ENCODE measurements at places on chromosomes 5 and 9.

- DNase-seq, result no peak
Measured at GRCh38 chr9:133518200-133518599, 6.6 kb downstream of the MYMK start.

DNA sequence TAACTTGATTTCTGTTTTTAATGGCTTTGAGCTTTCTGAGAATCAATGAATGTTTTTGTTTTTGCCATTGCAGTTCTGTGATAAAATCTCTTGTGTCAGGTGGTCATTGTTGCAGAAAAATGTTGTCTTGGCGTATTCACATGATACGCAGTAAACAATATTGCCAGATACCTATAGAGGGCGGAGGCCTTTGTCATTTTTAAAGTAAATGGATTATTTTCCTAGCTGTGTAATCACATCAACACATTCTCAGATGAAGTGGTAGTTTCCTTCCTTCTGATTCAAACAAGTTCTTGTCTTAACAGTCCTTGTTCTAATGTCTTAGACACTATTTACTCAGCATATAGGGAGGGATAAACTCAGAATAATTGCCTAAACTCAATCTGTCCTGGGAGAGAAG lies 109.9 kb upstream of the DAB2 start:
- DNase-seq, result no peak

- no peak for DNase-seq
Measured at GRCh38 chr5:125874057-125874456, 549.2 kb upstream of the GRAMD2B start.

DNA sequence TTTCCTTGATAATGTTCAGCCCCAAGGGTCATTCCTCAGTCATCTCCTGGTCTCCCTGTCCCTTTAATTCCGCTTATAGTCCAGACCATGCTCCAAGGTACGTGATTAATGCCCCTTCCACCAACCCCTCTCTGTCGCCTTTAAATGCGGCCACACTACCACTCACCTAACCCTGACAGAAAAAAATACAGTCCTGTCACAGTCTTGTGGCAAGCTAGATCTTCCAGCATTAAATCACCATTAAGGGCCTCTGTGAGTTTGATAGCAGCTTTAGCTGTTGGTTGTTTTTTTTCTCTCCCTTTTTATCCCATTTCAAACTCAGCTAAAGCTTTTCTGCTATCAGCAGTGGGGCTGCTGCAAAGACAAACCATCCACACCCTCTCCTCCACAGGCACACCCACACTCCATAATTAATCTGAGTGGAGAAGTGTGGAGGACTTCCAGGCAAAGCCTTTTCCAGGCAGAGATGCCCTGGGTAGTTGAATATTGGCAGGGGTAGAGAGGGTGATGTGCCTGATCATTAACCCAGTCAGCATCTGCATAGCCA lies 522.7 kb upstream of the CLINT1 start:
- DNase-seq, result no peak

- DNase-seq, result no peak
Measured at GRCh38 chr9:109423877-109424276, 74.2 kb downstream of the PTPN3 start.

- no peak for DNase-seq
Measured at GRCh38 chr5:153891394-153891793, 147.3 kb downstream of the FAM114A2 start.

DNA sequence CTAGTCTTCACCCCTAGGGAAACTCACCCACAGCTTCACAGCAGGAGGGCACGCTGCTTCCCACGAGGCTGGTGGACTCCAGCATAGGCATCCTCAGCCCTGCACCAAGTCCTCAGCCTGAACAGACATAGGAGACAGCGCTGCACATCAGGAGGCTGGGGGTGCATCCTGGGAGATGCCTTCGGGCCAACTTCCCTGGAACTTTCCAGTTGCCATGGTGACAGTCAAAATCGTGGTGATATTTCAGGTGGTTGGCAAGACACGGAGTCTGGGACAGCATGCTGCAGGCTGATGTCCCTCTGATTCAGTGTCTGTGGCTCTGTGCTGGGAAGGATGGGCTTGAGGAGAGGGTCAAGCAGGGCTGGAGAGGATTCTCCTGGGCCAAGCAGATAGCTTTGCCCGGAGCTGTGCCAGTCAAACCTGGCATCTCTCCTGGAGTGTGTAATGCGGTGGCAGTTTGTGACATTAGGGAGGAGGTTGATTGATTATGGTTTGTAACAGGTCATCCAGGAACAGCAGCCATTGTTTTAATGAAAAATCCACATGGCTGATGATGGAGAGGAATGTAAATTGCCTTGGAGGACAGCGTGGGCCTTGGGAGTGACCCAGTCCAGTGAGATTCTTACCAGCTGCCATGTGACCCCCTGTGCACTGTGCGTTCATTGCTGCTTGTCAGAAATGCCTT lies 35.6 kb upstream of the SEMA4D start:
- no peak for DNase-seq

DNA sequence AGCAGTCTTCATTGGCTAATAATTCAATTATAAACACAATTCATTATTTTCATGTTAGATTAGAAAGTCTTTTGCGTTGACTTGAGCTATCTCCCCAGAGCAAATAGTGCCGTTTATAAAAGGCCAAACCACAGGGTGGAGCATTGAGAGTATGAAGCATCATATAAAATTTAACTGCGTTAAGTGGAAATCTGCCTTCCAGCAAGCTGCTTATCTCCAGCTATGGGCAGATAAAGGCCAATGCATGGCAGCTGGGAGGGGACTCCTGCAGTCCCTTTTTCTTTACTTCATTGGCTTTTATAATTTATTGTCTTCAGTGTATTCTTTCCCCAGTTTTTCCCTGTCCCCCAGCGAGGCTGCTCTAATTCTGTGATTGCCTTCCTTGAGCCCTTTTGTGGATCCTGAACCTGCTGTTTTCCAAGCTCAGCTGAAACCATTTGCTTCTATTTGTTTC lies 113.7 kb downstream of the TMEM232 start:
- no peak for DNase-seq

DNA sequence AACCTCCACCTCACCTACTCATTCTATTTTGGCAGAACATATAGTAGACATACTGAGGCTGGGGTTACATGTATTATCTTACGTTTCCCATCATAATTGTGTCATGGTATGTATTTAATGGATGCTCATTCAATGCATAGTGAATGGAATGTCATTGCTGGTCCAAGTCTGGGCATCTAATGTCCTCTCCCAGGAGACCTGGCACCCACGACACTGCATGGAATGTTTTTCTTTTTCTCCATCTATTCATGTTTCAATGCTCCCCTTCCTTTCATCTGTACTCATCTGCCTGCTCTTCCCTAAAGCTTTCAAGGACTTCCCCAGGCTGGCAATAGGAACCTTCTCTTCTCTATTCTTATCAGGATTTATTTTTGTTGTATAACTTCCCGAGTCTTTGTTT lies 50.8 kb upstream of the SLIT3 start:
- DNase-seq, result no peak

GRCh38 chr5:32027717-32028458 lies 146.2 kb downstream of the GOLPH3 start:
- DNase-seq, result no peak

- no peak for DNase-seq
Measured at GRCh38 chr9:114688909-114689610, 7.1 kb upstream of the TEX48 start.

DNA sequence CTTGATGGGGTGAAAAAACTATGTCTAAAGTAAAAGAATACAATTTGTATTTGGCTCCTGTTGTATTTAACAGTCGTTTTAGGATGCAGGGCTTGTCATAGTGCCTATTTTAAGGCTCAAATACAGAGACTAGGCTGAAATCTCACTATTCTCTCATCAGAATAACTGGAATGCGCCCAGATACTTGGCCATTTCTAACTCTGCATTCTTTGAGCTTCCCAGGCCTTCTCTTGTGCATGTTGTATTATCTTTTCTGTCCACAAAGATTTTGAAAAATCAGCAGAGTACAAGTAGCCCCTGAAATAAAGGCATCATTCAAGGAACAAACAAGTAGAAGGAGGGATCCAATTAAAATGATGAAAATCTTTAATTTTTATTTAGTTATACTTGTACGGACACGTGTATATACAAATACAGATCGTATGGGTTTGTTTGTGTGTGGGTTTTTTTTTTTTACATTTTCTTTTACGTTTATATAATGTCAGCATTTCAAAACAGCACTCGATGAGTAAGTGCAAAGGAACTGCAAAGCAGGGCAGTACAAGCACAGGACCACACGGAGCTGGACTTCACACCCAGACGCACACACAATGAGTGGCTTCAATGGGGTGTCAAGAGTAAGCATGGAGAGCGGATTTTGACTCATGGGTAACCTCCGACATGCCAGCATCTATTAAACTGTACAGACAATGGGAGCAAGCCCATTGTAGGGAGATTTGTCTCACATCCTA lies 294.0 kb downstream of the EFNA5 start:
- DNase-seq, result no peak

- no peak for DNase-seq
Measured at GRCh38 chr9:134670851-134671281, 29.3 kb downstream of the COL5A1 start.

- DNase-seq, result no peak
Measured at GRCh38 chr9:91211414-91211813, 150.3 kb downstream of the AUH start.

- no peak for DNase-seq
Measured at GRCh38 chr5:37808945-37809344, 30.9 kb downstream of the GDNF start.

DNA sequence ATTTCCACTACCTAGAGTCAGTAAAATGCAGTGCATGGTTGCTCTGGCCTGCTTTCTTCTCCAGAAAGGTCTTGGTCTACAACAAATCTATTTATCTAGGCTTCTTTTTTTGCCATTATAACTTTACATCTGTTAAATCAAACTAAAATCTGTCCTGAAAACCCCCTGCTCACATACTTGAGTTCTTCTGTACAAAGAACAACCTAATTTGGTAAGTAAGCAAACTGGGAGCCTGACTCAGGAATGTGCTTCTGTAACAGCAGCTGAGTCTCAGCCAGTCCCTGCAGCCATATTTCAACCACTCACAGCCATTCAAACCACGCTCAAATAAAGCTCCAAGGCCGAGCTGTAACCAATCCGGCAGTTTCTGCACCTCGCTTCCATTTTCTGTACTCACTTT lies 95.8 kb downstream of the PLPP1 start:
- DNase-seq, result no peak

DNA sequence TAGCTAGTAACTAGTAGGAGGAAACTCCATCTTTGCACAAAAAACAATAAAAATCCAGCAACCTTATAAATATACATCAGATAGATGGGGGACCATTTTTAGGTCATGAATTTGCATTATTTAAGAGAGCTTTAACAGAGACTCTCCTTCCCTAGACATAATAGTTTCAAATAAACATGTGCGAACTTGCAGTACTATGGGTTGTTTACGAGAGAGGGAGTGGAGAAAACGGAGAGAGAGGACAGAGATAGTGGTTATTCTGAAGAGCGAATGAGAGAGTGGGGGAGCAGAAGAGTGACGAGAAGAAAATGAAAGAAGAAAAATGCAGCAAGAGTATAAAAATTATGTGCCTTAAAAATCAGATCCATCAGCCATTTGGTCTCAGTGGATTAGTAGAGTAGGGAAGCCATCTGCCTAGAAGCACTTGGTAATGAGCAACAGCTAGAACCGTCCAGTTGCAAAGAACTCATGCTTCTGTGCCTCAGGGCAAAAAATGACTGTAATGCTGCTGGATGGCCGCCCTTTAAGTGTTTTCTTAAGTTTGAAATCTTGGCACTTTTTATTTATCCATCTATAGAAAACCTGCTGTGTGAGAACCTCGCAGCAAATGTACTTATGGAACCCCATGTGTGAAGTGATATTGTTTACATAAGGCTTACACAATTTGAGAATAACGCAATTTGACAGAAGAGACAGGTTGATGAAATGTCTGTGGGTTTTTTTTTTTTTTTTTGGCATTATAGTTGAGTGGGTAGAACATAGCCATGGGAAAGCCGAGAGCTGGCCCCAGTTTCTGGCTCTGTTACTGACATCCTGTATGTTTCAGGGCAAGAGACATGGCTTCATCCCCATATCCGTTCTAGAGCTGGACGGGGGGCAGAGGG lies 95.6 kb upstream of the ZNF608 start:
- no peak for DNase-seq
